ENCODE measurements at places on chromosomes 11 and 22.

DNA sequence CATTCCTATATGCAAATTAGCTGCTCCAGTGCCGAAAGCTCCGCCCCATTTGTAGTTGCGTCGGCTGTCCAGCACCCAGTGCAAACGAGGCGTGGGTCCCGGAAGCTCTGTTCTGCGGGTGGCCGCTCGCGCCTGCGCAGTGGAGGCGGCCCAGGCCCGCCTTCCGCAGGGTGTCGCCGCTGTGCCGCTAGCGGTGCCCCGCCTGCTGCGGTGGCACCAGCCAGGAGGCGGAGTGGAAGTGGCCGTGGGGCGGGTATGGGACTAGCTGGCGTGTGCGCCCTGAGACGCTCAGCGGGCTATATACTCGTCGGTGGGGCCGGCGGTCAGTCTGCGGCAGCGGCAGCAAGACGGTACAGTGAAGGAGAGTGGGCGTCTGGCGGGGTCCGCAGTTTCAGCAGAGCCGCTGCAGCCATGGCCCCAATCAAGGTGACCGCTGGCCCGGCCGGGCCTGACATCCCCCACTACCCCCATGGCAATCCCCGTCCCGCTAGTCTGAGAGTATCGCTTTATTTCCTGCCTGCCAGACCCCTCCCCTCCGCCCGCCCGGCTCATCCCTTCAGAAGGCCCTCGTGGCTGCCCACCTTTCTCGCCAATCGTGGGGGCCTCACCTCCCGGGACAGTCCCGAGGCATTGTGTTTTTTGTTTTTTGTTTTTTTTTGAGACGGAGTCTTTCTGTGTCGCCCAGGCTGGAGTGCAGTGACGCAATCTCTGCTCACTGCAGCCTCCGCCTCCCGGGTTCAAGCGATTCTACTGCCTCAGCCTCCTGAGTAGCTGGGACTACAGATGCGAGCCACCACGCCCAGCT lies at the start of gene PRDX5:
TSS of gene PRDX5 (plus strand) at position 161 of the 805 bp plus-strand sequence. CDS start at position 256, 95 bp downstream.
- peak; percentile 99 for DNase-seq

DNA sequence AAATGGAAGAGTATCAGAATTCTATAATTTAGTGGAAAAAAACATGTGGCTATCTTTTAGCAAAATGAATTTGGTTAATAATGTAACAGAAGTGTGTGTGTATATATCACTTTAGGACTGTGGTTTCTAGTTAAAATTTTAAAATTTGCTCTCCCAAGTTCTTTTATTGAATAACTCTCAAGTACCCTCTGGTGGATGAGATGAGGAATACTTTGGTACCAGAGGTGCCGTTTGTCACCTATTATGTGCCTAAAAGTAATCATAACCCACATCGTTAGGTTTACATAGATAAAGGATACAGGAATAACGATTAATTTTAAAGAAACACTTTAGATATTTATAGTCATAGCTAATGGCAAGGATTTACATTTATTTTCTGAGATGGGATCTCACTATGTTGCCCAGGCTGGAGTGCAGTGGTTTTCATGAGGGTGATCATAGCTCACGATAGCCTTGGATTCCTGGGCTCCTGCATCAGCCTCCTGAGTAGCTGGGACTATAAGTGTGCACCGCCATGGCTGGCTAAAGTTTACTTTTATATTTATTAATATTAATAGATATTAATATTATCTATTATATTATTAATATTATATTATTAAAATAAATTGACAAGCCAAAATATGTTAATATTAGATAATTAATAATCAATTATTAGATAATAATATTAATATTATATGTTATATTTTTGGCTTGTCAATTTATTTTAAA lies 66.7 kb upstream of the CAPRIN1 start:
- peak; percentile 67 for DNase-seq

GRCh38 chr22:46381142-46381541 lies 45.6 kb downstream of the TRMU start:
- no peak for DNase-seq

GRCh38 chr22:37880668-37881440 lies 25.2 kb upstream of the MICALL1 start:
- no peak for DNase-seq

DNA sequence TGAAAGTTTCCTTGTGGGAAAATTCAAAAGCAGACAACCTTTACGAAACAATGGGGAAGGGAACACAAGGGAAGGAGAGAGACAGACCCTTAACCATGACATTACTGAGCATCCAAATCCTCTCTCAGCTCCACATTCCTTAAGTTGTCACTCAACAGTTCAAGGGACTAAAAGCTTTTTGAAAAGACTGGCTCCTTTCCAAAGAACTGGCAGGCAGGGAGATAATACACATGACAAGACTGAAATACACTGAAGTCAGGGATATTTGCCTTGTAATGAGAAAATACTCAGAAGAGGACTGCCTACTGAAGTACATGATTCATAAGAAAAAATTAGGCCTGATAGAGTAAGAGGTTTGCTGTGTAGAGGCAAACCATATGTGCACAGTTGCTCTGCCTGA lies 69.1 kb downstream of the SMCO4 start:
- DNase-seq: no peak

DNA sequence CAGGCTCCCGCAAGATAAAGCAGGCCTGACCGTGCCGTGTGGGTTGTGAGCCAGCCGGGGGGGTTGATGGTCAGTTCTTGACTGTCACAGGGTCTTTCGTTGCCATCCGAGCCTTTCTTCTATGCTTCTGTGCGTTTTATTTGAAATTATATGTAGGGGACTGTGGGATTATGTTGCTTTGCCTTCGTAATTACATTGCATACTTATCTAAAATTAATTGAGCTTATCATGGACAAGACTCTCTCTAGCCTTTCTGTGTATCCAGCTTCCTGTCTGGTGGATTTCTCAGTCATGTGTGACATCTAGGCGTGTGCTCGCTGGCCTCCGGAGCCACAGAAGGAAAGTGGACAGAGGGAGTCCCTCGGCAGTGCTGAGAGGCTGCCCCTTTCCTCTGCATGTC lies 93.2 kb downstream of the TBC1D22A start:
- no peak for DNase-seq

DNA sequence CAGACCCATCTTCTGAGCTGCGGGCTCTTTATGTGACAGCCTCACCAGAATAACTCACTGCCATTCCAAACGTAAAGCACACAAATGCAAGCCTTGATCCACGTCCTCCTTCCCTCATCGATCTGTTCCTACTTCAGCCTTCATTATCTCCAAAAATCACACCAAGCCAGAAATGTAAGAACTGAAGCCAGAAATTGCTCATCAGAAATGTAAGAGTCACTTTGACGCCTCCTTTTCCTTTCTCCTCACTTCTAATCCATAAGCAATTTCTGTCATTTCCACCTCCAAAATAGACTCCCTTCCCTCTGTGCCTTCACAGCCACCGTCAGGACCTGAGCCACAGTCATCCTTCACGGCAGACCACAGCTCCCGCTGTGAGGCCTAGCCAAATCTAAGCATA lies 387.3 kb upstream of the B3GAT1 start:
- DNase-seq: no peak

- peak; percentile 7 for DNase-seq
Observed at GRCh38 chr11:82631722-82632630, 101.7 kb downstream of the FAM181B start.

DNA sequence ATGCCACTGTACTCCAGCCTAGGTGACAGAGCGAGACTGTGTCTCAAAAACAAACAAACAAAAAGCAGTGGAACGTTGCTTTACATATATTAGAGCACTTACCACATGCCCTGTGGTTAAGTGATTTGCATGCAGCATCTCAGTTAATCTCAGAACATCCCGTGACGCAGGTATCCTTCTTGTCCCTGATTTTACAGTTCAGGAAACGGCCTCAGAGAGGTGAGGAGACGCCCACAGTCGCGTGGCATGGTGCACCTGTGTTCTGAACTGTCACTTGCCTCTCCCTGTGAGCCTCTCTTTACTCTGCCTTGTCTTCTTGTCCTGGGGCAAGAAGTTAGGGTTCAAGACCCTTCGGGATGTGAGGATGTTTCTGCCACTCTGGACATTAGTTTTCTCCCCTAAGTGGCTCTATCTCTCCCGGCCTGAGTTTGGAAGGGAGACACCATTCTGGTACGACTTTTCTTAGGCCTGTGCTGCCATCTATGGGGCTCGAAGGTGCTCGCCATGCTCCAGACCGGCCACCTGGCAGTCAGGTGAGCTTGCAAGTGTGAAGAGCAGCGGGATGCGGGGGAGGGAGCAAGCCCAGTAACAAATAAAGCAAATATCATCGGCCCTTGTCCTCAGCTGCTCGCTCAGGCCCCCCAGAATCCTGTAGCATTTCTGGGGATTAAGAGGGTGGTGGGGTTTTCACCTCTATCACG lies 25.6 kb downstream of the YWHAH start:
- DNase-seq: peak; percentile 75

DNA sequence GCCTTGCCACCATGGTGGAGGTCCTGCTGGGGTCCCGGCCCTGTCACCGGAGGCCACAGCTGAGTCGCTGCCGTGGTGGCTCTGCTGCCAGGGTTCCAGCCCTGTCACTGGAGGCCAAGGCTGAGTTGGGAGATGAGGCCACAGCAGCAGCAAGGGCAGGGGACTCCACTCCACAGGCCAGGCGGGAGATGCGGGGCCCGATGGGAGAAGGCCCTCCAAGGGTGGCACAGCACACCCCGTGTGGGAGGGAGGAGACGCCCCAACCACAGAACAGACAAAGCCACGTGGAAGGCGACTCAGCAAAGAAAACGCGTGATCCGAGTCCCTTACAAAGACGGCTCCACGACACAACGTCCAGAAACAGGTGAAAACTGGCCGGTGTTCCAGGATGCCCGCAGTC lies 159.3 kb downstream of the BRD1 start:
- peak; percentile 40 for DNase-seq

DNA sequence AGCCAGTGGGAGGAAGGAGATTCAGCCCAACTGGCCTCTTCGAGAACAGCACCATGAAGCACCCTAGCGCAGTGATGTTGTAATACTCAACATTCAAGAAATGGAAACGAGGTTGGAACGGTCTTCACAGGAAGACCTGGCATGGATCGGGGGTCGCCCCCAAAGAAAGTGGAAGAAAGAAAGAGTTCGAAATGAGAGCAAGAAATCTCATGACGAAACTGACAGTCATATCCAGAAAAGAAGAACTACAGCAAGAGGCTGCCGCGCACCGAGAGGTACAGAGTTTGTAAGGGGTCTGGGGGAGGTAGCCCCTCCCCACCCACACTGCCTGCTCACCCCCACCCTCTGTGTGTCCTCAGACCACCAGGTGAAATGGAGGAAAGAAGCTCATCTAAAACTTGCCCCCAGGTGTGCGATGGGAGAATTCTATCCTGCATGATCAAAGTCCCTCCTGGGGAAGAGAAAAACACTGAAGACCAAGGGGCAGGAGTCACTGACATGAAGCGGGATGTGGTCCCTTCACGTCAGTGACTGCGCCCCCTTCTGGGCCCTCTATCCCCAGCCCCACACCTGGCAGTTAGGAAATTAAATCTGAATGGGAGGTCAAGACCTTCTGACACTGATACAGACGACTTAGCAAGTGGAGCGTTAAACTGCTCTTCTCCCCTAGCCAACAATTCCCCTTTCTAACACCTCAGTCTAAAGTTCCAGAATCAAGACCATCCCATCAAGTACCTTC lies 52.9 kb upstream of the SPATA19 start:
- no peak for DNase-seq

GRCh38 chr11:16252373-16252772 lies 104.0 kb downstream of the SOX6 start:
- peak; percentile 3 for DNase-seq

DNA sequence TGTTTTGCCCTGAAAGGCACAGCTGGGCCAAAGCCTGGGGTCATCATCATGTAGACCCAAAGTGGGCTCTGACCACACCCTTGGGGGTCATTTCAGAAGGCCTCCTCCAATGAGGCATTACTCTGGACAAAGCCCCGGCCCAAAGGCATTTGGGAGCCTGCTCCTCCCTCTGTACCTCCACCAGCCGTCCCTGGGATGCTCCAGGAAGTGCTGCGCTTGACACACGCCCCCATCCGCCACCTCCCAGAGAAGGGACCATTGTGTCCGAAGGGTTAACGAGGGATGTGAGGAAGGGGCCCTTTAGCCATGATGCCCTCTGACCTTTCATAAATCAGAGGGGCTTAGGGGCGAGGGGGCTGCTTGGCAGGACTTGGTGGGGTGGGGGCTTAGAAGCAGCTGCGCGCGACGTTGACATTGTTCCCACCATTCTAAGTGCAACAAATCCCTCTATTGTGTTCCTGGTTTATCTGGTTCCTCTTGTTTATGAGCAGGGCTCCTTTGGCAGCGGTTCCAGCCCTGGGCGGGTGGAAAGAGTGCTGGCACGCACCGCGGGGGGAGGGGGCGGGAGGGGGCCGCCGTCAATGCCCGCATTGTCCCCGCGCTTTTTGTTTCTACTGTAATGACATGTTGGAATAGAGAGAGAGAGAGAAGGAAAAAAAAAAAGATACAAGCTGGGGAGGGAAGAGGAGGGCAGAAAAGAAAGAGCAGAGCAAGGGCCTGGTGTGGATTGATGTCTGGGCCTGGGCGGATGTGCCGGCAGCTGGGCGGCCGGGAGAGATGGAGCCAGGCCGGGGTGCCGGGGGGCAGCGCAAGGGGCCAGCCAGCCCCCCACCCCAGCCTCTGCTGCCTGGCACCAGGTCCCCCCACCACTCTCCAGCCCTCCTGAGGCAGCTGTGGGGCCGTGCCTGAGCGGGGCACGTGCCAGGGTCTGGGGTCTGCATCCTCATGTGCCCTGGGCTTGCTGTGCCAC lies 32.1 kb upstream of the SOX10 start:
- peak; percentile 64 for DNase-seq

DNA sequence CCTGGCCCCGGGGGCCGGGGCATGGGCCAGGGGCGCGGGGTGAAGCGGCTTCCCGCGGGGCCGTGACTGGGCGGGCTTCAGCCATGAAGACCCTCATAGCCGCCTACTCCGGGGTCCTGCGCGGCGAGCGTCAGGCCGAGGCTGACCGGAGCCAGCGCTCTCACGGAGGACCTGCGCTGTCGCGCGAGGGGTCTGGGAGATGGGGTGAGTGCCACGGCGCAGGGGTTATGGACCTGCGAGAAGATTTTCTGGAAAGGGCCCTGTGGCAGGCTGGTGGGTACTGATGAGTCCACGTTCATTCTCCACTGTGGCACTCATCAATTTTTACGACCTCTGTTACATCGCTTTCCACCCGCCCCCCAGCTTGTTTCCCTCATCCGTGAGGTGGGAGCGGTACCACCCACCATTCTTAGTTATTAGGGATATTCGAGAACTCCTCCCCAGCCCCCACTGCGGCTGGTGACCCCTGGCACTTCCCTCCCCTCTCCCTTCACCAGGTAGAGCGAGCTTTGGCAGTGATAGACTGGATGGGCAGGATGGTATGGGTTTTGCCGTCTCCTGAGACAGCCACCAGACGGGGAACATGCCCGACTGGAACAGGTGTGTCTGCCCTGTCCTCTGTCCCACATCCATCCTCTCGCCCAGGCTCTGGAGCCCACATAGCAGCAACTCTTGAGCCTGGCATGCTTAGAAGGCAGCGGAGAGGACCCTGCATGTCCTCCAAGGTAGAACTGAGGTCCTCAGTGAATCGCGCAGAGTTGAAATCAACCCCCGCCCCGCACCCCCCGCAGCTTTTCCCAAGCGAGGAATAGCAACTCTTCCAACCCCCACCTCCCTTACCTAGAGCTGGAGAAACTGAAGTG lies 562 bp downstream of the DGAT2 start:
- no peak for DNase-seq

- peak; percentile 44 for DNase-seq
Observed at GRCh38 chr11:117959438-117960149, 26.6 kb upstream of the IL10RA start.
